ENCODE measurements at places on chromosomes 5 and 9.

- no peak for DNase-seq
These were observed 38.1 kb downstream of the SEMA6A start for GRCh38 chr5:116536316-116537083.

GRCh38 chr5:170211575-170212334 lies 21.0 kb upstream of the C5orf58 start:
- DNase-seq, result no peak

DNA sequence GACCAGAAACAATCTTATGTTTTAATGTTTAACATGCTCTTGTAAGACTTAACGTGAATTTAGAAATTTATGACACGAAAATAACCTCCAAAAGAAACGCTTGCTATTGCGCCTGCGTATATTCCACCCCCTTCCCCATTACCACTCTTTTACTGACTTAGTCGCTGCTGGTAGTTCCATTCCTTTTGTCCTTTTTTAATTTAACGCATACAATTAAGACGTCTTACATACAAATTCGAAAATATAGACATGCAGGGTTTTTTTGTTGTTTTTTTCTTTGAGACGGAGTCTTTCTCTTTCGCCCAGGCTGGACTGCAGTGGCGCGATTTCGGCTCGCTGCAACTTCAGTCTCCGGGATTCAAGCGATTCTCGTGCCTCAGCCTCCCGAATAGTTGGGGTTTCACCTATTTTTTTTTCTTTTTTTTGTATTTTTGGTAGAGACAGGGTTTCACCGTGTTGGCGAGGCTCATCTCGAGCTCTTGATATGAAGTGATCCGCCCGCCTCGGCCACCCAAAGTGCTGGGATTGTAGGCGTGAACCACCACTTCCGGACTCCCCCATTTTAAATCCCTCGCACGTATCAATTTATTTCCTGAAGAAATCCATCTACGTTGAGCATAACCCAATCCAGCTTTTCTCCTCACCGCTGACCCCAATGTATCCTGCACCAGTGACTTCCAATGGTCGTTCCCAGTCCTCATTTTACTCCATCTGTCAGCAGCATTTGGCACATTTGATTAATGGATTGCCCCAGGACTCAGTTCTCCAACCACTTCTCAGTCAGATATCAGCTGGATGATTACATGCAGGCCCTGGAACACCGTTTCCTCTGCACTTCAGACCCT lies 684 bp upstream of the MED7 start:
- no peak for DNase-seq

- DNase-seq, result no peak
These were observed 95.7 kb downstream of the KCNT1 start for GRCh38 chr9:135797507-135798262.

DNA sequence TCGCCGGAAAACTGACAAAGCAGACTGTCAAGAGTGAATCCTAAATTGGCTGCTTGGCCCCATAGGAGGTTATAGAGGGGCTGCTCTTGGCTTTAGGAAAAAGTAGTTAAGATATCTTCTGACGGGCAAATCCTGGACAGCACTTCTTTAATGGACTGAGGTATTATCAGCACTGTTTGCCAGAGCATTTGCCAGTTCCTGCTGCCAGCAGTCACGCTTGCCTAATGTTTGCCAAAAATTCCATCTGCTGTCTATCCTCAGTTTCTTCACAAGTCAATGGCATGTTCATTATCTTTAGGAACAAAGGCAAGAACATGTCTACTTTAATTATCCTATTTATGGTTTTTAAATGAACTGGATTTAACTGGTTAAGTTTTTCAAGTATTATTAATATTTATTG lies 25.8 kb upstream of the SREK1 start:
- DNase-seq, result no peak

- DNase-seq, result peak; percentile 58
These were observed 20.7 kb downstream of the NLN start for GRCh38 chr5:65742565-65743231.

GRCh38 chr5:127101533-127101932 lies 28.2 kb upstream of the C5orf63 start:
- DNase-seq, result no peak

- no peak for DNase-seq
These were observed 7.4 kb downstream of the PSAT1 start for GRCh38 chr9:78304357-78304756.

DNA sequence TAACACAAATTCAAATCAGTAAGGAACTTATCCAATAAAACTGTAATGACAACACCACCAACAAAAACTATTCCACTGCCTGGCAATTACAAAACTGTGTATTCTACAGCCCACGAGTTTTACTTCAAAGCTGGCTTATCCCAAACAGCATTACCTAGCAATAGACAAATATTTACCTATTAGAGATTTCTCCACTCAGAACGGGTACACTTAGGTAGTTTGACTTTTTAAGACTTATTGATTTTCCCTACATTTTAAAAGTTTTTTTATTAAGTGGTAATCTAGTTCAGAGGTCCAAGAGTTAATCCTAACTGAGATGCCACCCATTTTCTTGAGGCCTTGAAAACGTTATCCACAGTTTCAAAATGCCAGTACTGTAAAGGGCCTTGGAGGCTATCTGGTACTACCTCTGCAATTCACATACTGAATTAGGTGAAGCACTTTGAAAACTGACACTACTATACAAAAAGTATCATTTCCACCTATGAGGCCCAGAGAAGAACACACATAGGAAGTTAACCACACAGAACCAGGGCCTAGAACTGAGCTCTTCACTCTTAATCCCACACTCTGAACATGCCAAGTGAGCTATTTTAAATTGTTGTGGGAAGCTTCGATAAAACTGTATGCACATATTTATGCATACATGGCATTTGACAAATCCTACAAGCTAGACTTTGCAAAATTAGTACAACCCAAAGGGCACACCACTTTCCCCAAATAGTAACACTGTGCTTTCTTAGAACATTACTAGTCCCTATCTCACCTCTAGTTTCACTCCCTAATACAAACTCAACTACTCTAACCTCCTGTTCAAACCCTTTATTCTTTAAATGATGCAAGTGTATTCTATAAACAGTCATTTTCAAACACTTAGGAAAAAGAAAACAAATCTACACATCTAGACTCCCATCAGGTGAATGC lies 2.1 kb downstream of the NADK2 start:
- DNase-seq, result no peak

- DNase-seq, result no peak
These were observed 116.2 kb downstream of the MPDZ start for GRCh38 chr9:13163287-13163686.

- no peak for DNase-seq
These were observed 66.9 kb upstream of the AGXT2 start for GRCh38 chr5:35114698-35115097.

- peak; percentile 37 for DNase-seq
These were observed 1.1 kb downstream of the FKBP15 start for GRCh38 chr9:113219969-113220368.

DNA sequence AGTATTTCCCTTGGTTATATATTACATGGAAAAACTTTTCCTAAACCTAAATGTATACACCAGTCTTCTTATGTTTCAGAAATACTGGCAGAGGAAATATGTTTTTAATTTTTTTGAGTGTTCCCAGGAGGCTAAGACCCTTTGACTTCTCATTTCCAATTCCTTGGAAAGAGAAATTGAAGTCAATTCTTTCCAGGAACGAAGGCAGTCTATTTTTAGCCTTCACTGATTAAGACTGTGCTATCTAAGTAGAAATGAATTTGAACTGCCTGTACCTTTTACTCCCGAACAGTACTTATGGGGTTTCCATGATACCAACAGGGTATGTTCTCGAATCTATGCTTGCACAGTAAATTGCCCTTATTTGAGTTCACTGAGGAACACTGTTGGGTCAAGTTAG lies 340.3 kb upstream of the CD180 start:
- DNase-seq, result no peak

DNA sequence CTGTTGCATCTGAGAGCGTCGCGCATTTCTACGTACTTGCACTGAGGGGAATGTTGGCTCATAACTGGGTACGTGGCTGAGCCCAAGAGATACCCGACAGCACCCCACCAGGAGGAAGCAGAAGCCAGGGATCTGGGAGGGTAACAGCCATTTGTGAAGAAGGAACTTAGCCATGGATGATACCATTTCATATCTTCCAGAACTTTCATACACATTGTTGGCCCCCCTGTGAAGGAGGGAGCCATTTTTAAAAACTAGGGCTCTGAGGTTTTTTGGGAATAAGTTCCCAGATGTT lies 101.4 kb upstream of the SLC44A1 start:
- no peak for DNase-seq

DNA sequence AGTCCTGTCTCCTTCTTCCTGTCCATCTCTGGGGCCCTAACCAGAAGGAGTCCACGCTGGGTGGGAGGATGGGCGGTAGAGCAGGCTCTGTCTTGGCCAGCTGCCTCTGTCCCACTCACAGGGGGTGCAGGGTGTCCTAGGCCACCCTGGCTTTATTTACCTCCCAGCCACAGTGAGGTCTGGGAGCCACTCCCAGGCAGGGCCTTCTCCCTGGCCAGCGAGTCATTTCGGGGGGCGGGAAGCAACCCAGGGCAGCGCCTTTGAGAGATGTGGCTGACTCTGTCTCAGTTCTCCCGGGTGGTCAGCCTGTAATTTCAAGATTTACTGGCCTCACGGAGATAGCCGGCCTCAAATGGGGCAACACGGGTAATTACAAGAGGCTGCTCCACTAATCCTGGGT lies 67.4 kb upstream of the PTCH1 start:
- no peak for DNase-seq

DNA sequence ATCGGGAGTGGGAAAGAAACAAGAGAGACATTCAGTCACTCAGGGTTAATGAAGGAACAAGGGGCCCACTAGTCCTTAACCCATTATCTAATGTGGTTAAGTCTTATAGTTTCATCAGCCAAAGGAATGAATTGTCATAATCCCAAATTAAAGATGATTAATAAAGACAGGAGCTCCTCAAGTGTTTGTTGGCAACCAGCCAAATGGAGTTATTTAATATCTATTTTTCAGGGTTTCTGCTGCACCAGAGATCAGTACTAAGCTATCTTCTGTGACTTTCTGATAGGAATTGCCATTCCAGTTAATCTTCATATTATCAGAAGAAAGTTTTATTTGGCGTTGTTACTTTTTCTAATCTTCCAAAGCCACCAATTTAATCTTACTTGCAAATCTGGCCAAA lies 34.0 kb upstream of the FCHO2 start:
- DNase-seq, result no peak

All from AG09309 (cell line).